ENCODE measurements at places on chromosomes 4 and X. TPM values are rescaled to one million over a fixed set of nuclear protein-coding genes. Genes with fewer than 3 reads are reported as not detected.

GRCh38 chrX:24158881-24159280, 9.4 kb downstream of the ZFX start:
- no peak for DNase-seq
- H3K4me3 ChIP-seq: no peak overlapping the region
- H3K4me1 ChIP-seq: peaks cover 13% of the 10 kb centered on the region

Gene NDNF
- polyA plus RNA-seq: not detected

GRCh38 chr4:28221536-28221935, 1360.9 kb downstream of the STIM2 start:
- no peak overlapping the region for H3K4me3 ChIP-seq
- H3K36me3 ChIP-seq: no peaks in the 10 kb centered on the region
- H3K27ac ChIP-seq: no peak overlapping the region
- H3K4me1 ChIP-seq: no peaks in the 10 kb centered on the region
- no peak for DNase-seq

GRCh38 chrX:151359931-151360871, 36.8 kb upstream of the VMA21 start:
- no peaks in the 10 kb centered on the region for H3K36me3 ChIP-seq
- peak; percentile 10 for DNase-seq
- no peak overlapping the region for H3K27ac ChIP-seq
- no peaks in the 10 kb centered on the region for H3K27me3 ChIP-seq
- H3K4me1 ChIP-seq: no peaks in the 10 kb centered on the region

- no peak for DNase-seq
- no peaks in the 10 kb centered on the region for H3K27me3 ChIP-seq
- peaks cover 5% of the 10 kb centered on the region for H3K4me1 ChIP-seq
- no peak overlapping the region for H3K4me3 ChIP-seq
- H3K36me3 ChIP-seq: no peaks in the 10 kb centered on the region
Measured at GRCh38 chr4:38630519-38630918, 33.5 kb upstream of the KLF3 start.

- no peak overlapping the region for H3K27ac ChIP-seq
- H3K36me3 ChIP-seq: no peaks in the 10 kb centered on the region
- no peaks in the 10 kb centered on the region for H3K27me3 ChIP-seq
- DNase-seq: no peak
Measured at GRCh38 chrX:150536455-150537116, 31.8 kb upstream of the MTM1 start.

Gene GAGE12F
- not detected for polyA plus RNA-seq

DNA sequence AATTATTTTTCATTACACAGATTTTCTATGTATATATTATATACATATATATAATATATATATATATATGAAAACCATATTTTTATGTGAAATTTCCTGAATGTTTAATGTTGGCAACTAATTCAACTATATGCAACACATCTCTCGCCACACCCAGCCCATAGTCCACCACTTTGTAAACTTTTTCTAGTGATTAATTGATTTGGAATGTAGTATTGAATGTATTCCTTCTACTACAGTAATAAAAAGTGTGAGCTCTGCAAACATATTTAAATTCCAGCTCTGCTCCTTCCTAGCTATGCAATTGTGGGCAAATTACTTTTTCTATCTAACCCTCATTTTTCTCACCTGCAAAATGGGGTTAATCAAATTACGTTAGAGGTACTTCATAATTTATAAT, 187.8 kb downstream of the TEX11 start:
- no peaks in the 10 kb centered on the region for H3K27me3 ChIP-seq
- no peaks in the 10 kb centered on the region for H3K36me3 ChIP-seq

Gene SPACA5
- polyA plus RNA-seq: not detected

GRCh38 chr4:1595789-1596325, 88.3 kb downstream of the FAM53A start:
- H3K4me3 ChIP-seq: no peak overlapping the region
- no peak for DNase-seq
- H3K36me3 ChIP-seq: no peaks in the 10 kb centered on the region
- H3K27ac ChIP-seq: no peak overlapping the region
- no peaks in the 10 kb centered on the region for H3K4me1 ChIP-seq

Gene NEUROG2
- polyA plus RNA-seq: not detected

DNA sequence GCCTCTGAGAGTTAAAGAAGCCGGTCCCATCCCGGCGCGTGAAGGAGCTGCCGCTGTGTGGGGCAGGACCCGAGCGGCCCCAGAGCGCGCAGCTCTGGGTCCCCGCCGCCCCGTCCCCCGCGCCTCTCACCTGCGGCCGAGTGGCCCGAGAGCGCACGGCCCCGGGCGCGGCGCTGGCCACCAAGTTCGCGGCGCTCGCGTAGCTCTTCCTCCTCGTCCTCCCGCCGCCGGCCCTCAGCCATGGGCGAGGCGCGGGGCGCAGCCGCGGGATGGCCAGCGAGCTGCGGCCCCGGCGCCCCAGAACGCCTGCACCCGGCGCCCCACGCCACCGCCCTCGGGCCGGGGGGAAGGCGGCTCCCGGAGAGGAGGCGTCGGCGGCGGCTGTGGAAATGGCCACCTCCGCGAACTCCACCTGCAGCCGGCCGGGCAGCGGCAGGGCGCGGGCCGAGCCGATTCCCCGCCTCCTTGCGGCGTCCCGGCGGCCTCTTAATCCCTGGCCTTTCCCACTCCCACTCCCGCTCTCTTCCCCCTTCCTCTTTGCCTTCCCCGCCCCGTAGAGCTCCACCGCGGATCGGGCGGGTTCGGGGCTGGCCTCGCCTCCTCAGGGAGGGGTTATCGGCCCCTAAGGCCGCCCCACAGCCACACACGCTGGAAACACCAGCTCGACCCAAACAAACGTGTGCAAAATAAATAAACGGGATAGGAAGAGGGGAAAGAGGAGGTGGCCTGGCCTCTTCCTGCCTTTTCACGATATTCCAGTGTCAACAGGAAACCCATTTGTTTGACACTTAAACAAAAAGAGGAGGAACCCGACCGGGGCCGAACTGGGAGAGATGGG, at the start of gene SH3D19:
Gene SH3D19, minus strand, starts transcription at position 495 of the 838 bp plus-strand sequence. Its CDS starts 253 bp downstream, at position 242.
- no peak within 1 kb of the TSS for H3K4me3 ChIP-seq
- H3K27ac ChIP-seq: no peak within 1 kb of the TSS
- H3K27me3 ChIP-seq: no peaks in the 10 kb centered on the region
- H3K36me3 ChIP-seq: no peaks in the 10 kb centered on the region

Gene CXCL3
- polyA plus RNA-seq: not detected

Measured in CD8-positive, alpha-beta memory T cell (primary cell).